SW 1271 (cell line): ENCODE measurements at places on chromosomes 4 and X.
A peak's percentile ranks its signal among the peaks of the same experiment; 100 is the strongest.

- DNase-seq, result no peak
Observed at GRCh38 chrX:88560673-88561330, 186.2 kb upstream of the CPXCR1 start.

DNA sequence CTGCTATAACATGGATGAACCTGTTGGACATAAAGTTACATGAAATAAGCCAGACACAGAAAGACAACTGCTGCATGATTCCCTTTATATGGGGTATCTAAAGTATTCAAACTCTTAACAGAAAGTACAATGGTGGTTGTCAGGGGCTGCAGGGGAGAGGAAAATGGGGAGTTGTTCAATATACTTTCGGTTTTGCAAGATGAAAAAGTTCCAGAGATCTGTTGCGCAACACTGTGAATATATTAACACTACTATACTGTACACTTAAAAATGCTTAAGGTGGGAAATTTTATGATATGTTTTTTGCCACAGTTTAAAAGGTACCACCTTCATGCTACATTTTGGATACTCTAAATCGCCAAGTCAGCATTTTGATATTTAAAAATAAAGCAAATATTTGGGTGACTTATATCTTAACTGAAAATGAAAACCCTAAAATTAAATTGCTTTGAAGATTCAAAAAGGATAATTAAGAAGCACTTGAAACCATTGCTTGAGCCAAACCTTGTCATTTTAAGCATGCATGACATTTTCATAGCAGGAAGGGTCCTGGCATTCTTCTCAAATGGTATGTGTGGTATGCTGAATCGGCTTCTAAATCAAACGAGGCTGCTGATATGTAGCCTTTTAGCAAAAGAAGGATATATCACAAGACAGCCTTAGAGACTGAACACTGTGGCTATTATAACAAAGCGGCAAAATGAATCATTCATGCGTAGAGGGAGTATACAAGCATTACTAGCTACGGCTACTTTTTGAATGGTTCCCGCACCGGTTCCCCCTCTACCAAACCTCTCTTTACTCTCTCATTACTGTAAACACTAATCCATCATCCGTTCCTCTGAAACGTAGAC lies 607.1 kb upstream of the DIPK2B start:
- DNase-seq, result no peak

- no peak for DNase-seq
Observed at GRCh38 chr4:57633212-57633859, 523.2 kb upstream of the IGFBP7 start.

- DNase-seq, result no peak
Observed at GRCh38 chr4:76688619-76689144, 209.3 kb downstream of the SOWAHB start.

GRCh38 chr4:48336146-48336870 lies 5.0 kb upstream of the SLAIN2 start:
- DNase-seq, result no peak

- no peak for DNase-seq
Observed at GRCh38 chr4:44210750-44211149, 237.9 kb downstream of the KCTD8 start.

DNA sequence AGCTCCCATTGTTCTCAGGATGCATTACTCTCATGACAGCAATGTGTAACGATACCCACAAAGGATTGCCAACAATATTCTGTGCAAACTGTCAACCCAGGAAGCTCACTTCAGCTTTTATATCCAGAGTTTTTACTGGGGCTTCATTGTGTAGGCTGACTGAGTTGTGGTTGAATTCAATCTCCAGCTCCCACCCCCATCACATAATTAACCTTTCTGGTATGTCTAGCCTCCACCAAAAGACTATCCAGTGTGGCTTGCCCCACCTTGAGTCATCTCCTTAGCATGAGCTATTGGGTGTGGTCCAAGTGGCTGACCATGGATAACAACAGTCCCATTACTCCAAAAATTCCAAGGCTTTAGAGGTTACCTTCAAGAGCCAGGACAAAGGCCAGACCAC lies 17.7 kb upstream of the TAB3 start:
- no peak for DNase-seq

- DNase-seq, result no peak
Observed at GRCh38 chr4:1401409-1402020, 4.7 kb downstream of the NKX1-1 start.

DNA sequence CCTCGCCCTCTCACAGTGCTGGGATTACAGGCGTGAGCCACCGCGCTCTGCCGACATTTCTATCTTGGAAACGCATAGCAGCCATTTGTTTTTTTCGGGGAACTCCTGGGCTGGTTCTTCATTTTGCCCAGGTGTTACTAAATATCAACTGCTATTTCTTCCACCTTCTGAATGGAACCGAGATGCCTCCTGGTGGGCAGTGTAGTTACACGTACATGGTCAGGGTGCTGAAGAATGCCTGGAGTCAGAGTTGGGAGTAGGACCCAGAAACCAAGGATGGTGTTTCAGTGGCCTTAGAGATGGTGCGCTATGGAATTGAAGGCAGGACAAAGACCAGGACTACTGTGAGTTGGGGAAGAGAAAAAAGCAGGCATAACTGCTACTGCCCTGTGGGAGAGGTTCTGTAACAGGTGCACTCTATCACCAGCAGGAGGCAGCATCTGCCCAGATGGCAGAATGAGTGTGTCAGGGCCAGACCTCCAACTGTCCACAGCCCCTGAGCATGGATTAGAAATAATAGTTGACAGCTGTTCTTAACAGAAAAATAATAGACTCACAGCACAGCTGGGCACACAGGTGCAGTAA lies 81.7 kb downstream of the ZC4H2 start:
- peak; percentile 0 for DNase-seq

DNA sequence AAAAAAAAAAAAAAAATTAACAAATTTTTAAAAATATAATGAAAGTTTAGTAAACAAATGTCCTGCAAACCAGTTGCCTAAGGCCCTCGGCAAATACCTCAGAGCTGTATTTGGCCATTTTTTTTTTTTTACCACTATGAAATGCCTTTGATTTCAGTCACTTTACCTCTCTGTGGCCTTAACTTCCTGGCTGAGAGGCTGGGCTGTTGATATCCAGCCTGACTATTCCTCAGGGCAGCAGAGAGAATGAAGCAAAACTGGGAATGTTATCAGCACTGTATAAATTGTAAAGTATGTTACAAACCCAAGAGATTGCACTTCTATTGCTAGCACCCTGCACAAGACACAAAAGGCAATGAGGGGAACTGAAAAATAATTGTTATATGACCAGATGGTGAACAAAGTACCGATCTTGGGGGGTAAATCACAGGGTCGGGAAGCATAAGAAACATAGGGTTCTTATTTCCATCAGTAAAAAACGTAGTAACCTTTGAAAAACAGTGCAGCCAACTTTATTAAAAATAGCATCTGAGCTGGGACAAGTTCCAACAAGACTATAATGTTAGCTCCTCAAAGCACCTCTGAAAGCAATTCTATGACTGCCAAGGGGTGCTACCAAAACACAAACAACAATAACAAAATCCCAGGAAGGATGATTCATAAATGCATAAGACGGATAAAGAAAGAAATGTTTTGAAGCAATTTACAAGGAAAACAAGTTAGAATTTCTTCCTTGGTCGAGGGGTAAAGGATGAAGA lies 18.1 kb downstream of the USP46 start:
- DNase-seq, result no peak

- DNase-seq, result no peak
Observed at GRCh38 chr4:2570551-2571222, 34.2 kb downstream of the FAM193A start.

DNA sequence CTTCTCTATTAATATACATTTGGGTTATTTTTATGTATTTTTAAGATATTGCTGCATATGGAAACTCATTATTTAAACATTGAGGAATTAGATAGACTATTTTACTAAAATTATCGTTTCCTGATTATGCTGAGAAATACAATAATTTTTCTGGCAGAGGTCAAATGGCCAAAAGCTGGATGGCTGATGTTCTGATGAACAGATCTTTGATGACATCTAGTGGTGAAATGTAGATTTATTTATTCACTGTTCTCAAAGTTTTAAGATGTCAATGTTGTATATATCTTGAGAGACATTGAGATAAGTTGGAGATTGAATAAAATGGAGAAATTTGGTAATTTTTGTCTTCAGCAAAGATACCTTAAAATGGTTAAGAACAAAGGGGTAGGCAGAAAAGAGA lies 96.2 kb downstream of the UGT8 start:
- DNase-seq, result peak; percentile 29

DNA sequence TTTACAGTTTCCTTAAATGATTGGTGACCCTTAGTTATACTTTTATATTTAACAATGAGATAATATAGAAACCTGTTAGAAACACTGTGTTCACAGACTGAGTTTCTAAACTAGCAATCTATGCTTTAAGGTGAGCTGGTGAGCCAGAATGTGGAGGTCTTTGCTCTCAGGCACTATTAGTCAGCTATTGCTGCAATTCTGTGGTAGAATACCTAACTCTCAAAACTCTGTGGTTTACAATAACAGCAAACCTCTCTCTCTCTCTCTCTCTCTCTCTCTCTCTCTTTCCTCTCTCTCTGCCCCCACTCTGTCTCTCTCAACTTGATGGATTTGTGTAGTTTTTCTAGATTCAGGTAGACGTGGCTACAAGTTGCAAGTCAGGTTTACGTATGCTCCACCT lies 17.6 kb upstream of the LCORL start:
- DNase-seq, result no peak

- no peak for DNase-seq
Observed at GRCh38 chrX:114582698-114583395, 1.0 kb upstream of the HTR2C start.

DNA sequence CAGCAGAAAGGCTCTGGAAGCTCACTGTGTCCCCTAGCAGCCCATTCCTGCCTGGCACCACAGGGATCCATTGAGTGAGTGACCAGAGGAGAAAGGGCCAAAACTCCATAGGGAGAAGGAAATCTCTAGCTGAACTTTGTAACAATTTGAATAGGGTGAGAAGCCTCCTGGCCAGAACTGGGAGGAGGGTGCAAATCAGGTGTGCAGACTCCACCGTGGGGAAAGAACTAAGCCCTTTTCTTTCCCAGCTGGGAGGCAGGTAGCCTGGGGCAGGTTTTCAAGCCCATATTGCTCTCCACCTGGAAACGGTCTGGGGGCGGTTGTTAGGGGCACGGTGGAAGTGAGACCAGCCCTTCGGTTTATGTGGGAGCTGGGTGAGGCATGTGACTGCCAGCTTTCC lies 227.2 kb downstream of the SNCA start:
- DNase-seq, result no peak

DNA sequence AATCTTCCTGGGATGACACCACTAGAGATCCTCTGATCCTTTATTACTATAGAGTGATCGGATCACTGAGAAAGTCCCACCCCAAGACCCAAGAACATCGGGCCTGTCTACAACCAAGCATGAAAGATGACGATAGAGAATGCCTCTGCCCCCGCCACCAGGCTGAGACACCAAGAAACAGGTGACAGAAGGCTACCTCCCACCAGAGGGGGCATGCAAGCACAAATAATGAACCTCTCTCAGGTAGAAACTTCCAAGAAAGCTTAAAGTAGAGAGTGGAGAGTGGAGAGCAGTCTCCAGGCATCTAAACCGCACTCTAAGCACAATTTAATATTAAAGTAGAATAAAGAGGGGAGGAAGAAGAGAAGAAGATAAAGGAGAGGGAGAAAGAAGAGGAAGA lies 402.6 kb downstream of the INPP4B start:
- no peak for DNase-seq

- no peak for DNase-seq
Observed at GRCh38 chr4:41878170-41878969, 56.9 kb upstream of the TMEM33 start.
